ENCODE measurements at places on chromosomes 5 and 9.

DNA sequence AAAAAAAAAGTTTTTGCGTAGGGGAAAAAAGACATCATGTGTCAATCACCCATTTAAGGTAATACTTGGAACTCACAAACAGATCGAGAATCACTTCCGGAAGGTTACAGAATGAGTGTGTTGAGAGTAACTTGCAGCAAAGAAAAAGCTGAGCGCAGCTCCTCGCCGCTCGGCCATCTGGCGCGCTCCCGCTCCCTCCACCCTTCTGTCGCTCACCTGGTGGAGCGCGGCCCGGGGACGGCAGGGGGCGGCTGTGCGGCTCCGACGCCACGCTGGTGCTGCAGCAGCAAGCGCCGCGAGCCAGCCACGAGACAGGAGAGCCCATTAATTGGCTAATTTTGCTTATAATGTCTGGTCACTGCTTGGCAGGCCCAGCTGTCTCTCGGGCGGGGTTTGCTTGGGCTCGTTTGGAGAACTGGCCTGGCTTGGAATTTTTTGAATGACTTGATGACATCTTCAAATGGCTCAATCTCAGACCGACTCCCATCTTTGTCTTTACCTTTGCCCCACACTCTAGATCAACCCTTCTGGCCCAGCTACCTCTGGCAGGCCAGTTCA, 601.8 kb downstream of the CCDC171 start:
- peak; percentile 2 for DNase-seq

- no peak for DNase-seq
Observed at GRCh38 chr5:115348175-115348574, 51.7 kb upstream of the CCDC112 start.

- peak; percentile 39 for DNase-seq
Observed at GRCh38 chr9:27033815-27034403, 28.4 kb upstream of the LRRC19 start.

- no peak for DNase-seq
Observed at GRCh38 chr5:120449501-120449900, 14.6 kb upstream of the PRR16 start.

DNA sequence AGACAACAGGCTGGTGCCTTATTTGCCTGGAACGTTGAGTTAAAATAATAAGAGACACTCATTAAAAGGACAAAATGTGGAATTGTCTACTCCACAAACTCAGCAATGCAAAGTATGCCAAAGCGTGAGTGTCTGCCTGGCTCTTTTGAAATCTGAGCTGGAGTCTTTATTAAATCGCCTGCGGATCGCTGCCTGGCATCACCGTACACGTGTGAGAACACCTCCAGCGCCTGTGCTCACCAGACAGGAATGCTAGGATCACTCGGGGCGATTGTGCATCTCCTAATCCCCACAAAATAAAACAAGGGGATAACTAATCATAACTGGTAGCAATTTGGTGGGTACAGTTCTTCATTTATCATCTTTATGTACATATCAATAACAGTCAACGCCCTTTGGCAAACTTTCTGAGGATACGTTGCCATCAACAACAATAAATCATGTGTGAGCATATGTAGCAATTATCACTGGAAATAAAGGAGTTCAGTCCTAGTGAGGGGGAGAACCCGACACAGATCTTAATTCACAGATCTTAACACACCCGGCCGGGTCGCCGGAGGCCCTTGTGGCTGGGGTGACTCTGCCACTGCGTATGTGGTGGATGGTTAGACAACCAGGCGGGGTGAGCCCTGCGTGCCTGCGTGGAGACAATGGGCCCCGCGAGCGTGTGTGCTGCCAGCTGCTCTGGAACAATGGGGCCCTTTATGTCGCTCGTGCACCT, 284.9 kb upstream of the IRX1 start:
- no peak for DNase-seq

GRCh38 chr9:117587263-117587662, 116.9 kb upstream of the TLR4 start:
- DNase-seq, result no peak

DNA sequence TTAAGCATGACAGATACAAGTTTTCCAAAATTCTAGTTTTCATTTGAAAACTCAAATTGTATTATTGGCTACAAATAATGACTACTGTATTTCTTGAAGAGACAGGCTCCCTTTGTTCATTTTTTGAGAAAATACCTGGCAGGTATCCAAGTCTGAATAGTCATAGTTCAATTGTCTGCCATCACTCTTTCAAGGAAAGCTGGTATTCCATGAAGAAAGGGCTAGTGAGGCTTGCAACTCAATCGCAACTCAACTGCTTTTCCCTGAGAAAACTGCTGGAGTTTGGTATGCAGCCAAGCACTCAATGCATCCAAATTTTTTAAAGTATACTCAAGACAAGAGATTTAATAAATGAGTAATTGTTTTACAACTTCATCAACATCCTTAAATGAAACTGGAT, 61.4 kb upstream of the TRIO start:
- no peak for DNase-seq

DNA sequence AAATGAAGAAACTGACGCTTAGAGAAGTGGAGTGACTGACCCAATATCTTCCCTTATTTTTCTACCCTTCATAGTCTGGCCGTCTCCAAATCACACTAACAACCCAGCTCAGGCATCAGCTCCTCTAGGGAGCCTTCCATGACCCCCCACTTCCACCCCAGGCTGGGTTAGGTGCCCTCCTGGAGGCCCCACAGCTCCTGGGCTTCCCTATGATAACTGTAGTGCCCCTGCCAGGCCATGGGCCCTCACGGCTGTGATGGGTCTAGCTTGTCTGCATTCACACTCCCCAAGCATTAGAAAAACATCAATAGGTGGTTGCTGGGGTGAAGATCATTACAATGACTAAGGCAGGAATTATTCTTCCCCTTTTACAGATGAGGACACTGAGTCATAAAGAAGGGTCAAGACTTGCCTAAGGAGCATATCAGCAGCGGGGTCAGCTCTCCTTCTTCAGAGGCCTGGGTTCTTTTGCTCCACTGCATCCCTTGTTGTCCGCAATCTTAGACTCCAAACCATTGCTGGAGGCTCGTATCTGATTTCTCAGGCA, 7.3 kb downstream of the CORO2A start:
- no peak for DNase-seq

GRCh38 chr5:134029156-134029555, 24.4 kb upstream of the VDAC1 start:
- DNase-seq, result no peak

DNA sequence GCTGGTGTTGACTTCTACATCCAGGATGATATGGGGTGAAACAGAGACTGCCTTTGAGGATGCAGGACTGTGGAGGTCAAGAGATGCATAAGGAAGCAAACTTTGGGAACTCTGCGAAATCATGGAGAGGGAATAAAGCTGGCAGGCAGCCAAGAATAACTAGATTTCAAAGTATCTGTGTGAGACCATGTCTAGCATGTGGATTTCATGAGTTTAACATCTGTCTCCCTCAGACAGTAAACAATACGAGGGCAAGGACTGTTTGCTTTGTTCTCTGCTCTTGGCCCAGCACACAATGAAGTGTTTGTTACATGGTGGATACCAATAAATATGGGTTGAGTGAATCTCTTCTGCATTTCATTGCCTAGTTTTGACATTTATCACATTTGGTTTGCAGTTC, 71.3 kb downstream of the RASEF start:
- DNase-seq, result no peak

- no peak for DNase-seq
Observed at GRCh38 chr9:89139455-89139854, 39.2 kb downstream of the SHC3 start.

- no peak for DNase-seq
Observed at GRCh38 chr5:1184481-1184880, 16.9 kb upstream of the SLC6A19 start.

DNA sequence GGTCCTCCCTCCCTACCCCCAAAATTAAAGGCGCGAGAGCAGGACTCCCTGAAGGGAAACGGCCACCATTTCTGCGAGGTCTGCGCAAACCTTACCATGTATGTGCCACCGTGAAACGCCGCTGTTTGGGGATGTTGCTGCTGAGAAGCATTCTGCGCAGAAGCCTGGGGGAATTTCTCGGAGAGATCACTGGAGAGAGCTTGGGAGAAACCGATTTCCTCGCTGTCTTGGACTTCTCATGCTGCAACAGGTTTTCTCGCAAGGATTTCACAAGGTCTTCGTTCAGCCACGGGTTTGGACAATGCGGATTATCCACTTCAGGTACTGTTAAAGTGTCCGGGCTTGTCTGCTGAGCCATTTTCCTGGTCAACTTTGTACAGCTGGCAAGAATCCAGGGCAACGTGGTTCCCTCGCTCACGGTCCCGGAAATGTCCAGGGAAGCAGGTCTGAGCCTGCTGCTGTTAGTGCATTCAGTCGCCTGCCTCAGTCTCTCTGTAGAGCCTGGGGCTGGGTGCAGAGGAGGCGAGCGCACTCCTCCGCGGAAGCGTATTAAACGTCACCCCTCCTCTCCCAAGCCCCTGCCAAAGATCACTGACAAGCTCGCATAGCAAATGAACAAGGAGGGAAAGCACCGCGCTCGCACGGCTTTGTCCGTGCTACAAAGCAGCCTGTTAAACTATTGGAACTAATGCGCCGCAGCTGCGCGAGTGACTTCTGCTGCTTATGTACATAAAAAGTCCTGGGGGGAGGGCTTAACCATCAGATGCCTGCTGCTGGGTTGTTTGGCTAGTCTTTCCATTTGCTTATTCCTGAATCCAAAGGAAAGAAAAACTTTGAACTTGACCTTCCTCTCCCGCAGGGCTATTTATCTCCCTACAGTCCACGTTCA, 125.1 kb downstream of the PDE4D start:
- peak; percentile 0 for DNase-seq

GRCh38 chr9:96867079-96867804, 12.9 kb upstream of the ZNF782 start:
- no peak for DNase-seq

GRCh38 chr5:6424110-6424659, 24.5 kb upstream of the UBE2QL1 start:
- DNase-seq, result no peak

GRCh38 chr9:77982581-77983319, 48.9 kb downstream of the GNAQ start:
- DNase-seq, result no peak

- no peak for DNase-seq
Observed at GRCh38 chr5:153267506-153267905, 223.0 kb upstream of the GRIA1 start.

GRCh38 chr5:64794053-64794770, 25.5 kb downstream of the CWC27 start:
- no peak for DNase-seq

DNA sequence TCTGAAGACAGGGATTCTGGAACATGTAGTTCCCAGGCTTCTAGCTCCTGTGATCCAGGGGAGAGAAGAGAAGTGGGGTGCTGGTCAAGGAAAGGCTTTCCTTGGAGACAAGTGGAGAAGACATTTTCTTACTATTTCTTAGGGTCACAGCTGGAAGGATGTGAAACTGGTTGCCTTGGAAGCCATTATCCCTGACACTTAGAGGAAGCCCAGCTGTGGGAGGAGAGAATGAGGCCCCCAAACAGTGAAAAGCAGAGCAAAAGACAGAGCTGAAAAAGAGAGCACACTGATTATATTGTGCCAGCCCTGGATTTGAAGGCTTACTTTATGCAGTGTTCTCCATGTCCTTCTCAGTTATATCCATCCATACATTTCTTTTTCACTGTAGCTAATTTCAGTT, 17.5 kb upstream of the SHB start:
- no peak for DNase-seq

- DNase-seq, result no peak
Observed at GRCh38 chr5:96896806-96897205, 20.5 kb downstream of the ERAP2 start.

- DNase-seq, result no peak
Observed at GRCh38 chr5:168328814-168329213, 37.4 kb downstream of the WWC1 start.

GRCh38 chr5:154260224-154260927, 69.8 kb downstream of the GALNT10 start:
- no peak for DNase-seq

- no peak for DNase-seq
Observed at GRCh38 chr9:123696476-123696875, 233.4 kb downstream of the DENND1A start.

GRCh38 chr9:85142496-85142911, 473.0 kb downstream of the NTRK2 start:
- DNase-seq, result no peak

DNA sequence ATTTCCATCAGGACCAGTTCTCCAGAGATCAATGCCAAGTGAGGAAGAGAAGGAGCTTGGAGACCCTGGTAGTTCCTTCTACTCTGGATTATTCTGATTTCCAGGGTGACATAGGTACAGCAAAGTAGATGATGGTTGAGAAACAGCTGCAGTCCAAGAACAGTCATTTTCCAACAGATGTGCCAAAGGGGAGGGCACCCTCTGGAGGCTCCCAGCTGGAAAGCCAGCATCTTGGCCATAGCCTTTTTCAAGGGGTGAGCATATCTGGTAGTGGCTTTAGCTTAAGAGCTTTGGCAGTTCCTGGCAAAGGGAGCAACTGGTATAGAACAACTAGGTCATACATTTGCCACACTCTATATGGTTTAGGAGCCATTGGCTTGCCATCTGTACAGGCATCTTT, 492.7 kb downstream of the RASEF start:
- DNase-seq, result no peak

DNA sequence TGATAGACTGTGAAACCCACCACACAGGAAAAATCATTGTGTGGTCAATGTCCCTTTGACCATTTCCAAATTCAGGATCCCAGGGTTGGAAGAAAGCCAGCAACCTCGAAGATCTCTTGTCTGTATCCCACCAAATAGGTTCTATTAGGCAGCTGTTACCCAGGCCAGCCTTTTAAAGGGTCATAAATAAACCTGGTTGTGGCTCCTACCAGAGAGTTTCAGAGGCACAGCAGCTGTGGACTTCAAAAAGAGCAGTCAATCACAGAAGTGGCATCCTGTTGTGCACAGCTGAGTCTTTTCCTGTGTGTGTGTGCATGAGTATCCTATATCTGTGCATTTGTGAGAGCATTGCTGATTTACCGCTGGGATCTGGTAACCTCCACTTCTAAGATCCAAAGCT, 23.7 kb upstream of the OR2S2 start:
- DNase-seq, result no peak

DNA sequence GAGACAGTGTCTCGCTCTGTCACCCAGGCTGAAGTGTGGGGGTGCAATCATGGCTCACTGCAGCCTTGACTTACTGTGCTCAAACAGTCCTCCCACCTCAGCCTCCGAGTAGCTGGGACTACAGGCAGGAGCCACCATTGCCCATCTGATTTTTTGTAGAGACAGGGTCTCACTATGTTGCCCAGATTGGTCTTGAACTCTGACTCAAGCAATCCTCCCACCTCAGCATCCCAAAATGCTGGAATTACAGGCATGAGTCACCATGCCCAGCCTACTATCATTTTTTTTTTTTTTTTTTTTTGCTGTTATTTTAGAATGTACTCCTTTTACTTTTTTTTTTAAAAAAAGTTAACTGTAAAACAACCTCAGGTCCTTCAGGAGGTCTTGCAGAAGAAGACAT, 449.0 kb downstream of the CCDC171 start:
- DNase-seq, result no peak

- peak; percentile 67 for DNase-seq
Observed at GRCh38 chr5:43602461-43603343, at the start of gene NNT. TSS of gene NNT (plus strand) at chr5:43603180. CDS start at chr5:43609196, 6,016 bp downstream.

DNA sequence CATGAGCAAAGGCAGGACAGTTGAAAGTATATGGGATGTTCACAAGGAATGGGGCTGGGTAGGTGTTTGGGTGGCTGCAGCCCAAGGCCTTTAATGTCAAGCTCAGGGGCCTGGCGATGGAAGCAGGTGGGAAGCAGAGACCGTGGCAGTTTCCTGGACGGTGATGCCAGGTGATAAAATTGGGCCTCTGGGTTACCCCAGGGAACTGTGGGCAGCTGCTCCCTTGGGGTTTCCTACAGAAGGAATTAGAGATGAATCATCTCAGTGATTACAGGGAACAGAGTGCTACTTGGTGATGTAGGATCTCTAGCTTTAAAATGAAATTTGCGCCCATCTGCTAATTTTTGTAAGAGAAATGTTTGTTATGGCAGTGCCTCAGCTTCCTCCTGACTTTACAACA, 39.2 kb downstream of the TSTD2 start:
- no peak for DNase-seq
